ENCODE measurements at places on chromosomes 5 and 9.

DNA sequence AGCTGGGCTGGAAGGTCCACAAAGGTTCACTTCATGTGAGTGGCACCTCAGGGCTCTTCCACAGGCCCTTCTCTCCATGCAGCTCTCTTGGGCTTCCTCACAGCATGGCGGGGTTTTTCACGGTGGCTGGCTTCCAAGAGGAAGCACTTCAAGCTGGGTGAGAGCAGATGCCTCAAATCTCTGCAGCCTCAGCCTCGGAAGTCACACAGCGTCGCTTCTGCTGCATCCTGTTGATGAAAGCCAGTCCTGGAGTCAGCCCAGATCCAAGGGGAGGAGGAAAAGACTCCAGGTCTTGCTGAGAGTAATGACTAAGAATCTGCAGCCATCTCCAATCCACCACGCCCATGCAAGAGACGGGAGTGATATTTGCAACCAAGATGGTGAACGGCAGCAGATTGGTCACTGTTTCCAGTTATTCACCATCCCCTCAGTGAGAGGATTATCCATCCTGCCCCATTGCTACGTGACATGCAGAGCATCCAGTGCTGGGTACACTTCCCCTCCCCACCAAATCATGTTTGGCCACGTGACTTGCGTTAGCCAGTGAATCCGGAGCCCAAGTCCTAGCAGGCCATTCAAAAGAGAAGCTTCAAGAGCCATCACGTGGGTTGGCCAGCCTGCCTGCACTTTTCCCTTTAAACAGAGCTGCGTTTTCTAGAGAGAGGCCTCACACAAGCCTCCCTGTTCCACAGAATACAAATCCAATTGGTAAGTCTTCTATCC, 173.9 kb downstream of the C9orf50 start:
- no peak for DNase-seq

DNA sequence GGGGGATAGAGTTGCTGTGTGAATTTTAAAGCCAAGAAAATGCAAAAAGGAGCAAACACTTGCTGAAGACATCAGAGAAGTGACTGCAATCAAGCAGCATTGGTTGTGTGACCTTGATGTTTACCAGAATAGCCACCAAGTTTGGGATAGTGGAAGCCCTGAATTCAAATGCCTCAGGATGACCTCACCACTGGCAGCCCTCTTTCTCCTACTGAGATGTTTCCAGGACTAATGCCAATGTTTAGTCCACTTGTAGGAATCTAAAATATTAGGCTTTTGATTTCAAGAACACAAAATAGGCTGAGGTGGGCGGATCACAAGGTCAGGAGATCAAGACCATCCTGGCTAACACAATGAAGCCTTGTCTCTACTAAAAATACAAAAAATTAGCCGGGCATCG, 112.2 kb upstream of the NUDT12 start:
- DNase-seq = no peak

- no peak for DNase-seq
Measured at GRCh38 chr5:38867416-38867815, 21.6 kb downstream of the OSMR start.

GRCh38 chr9:81317223-81317622, 372.1 kb downstream of the TLE1 start:
- DNase-seq = no peak

GRCh38 chr9:86966852-86967511, 19.7 kb upstream of the GAS1 start:
- no peak for DNase-seq

DNA sequence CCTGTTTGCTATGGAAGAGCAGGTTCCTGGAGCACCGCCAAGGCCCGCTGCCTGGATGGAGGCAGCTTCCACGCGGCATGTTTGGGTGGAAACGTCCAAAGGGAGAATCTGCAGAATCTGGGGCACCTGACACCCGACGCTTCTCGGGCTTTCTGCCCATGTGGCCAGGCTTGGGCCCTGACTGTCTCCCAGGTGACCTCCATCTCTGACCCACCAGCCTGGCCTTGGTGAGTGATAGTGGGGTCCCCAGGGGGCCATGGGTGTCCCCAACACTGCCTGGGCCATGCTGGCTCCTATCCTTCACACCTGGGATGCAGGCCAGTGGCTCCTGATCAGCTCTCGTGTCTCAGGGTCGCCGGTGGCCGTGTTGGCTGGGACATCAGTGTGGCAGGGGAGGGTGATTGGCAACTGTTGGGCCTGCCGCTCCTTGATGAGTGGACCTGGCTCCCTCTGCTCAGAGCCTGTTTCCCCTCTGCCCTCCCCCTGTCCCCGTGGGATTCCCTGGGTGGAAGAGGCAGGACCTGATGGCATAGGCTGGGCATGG, 34.0 kb downstream of the GLT6D1 start:
- no peak for DNase-seq

GRCh38 chr5:150209099-150209635, 19.3 kb downstream of the SLC6A7 start:
- DNase-seq = no peak

DNA sequence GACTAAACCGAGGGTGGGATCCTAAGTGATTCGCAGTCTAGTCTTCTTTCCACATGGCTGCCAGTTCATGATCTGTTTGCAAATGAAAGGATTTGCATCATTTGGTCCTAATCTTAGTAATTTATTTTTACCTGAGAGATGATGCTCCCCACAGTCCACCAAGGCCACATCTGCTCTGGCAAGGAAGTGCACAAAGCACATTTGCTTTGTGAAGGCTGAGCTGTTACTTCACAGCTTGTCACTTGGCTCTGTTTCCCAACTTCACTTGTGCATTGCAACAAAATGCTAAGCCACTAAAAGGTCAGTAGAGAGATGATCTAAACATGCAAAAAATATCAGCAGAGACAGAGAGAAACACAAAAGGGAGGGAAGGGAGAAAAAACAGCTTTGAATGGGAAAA, 128.5 kb upstream of the VLDLR start:
- DNase-seq = no peak

DNA sequence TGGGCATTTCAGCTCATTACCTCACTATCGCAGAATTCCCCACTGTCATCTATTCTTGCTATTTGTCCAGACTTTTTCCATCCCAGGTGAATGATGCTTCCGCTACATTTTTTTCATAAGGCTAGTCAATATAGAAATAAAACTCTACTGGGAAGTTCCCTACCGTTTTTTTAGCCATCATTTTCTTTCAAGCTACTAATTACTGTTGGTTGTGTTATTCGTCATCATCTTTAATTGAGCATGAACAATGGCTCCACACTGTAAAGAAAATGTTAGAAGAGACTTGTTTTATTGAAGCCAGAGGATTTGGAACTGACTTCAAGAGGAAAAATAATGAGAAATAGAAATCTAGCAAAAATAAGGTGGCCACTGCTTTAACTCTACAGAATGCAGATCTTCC, 265.0 kb downstream of the ZNF608 start:
- DNase-seq = no peak

DNA sequence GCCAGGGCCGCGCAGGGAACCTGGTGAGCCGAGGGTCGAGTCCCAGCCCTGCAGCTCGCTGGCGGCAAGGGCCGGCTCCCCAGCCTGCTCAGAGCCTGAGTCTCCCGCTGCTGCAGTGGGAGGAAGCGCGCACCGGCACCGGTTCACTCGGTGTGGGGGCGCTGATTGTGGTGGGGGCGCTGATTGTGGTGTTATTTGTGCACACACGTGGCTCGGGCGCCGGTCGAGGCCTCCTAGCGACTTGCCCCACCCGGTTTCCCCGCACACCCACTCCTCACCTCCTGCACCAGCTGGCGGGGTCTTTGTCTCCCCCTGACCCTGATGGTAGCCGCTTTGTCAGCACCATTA, 266.7 kb downstream of the NSG2 start:
- no peak for DNase-seq

GRCh38 chr5:178994580-178995340, at the start of gene GRM6:
Gene GRM6 (minus strand): TSS chr5:178995320. CDS start chr5:178994944, 376 bp downstream.
- peak; percentile 2 for DNase-seq

DNA sequence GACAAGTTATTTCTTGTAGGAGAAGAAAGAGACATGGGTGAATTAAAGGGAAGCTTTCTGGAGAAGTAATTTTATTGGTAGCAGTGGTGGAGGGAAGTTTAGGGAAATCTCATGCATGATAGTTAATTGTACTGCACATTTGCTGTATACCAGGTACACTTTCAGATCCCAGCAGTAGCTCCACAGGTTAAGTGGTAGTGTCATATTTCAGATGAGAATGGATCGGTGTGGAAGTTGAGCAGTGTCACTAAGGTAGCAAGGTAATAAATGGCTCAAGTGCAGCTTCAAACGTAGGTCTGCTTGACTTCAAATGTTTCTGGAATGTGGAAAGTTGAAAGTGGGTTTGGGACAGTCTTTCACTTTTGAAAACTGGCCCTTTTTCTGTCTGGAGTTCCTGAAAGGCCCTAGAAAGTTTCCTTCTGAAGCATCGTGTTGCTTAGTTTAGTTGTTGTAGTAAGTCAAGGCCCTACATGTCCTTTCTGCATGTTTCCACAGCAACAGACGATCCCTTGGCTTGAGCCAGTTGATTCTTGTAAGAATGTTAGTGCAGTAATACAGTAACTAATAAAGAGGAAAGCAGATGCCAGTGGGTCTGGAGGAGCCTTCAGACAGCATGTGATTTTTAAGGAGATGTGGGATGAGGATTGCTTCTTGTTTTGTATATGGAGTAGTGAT, 3.7 kb downstream of the CLTA start:
- no peak for DNase-seq

- peak; percentile 40 for DNase-seq
Measured at GRCh38 chr9:110049699-110050450, 158.1 kb downstream of the C9orf152 start.

- DNase-seq = no peak
Measured at GRCh38 chr5:165504674-165505073, 1999.3 kb downstream of the MAT2B start.

DNA sequence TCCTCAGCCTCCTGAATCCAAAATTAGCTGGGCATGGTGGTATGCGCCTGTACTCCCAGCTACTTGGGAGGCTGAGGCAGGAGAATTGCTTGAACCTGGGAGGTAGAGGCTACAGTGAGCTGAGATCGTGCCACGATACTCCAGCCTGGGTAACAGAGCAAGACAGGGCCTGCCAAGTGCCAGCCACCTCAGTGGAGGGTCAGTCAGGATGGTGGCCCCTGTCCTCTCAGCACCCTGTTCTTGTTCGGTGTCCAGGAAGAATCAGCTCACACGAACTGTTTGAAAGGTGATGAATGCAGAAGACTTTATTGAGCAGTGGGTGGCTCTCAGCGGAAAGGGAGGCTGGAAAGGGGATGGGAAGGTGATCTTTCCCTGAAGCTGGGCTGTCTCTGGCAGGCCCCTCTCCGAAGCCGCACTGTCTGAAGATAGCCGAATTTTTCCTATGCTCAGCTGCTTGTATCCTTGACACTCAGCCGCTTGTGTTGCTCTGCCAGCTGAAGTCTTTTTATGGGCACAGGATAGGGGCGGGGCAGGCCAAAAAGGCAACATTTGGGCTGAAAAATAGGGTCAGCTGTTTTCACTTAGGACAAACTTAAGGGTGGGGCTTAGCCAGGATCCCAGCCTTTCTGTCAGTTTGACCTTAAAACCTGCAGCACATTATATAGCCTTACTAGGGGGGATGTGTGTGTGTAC, 50.9 kb downstream of the UBE2R2 start:
- no peak for DNase-seq

DNA sequence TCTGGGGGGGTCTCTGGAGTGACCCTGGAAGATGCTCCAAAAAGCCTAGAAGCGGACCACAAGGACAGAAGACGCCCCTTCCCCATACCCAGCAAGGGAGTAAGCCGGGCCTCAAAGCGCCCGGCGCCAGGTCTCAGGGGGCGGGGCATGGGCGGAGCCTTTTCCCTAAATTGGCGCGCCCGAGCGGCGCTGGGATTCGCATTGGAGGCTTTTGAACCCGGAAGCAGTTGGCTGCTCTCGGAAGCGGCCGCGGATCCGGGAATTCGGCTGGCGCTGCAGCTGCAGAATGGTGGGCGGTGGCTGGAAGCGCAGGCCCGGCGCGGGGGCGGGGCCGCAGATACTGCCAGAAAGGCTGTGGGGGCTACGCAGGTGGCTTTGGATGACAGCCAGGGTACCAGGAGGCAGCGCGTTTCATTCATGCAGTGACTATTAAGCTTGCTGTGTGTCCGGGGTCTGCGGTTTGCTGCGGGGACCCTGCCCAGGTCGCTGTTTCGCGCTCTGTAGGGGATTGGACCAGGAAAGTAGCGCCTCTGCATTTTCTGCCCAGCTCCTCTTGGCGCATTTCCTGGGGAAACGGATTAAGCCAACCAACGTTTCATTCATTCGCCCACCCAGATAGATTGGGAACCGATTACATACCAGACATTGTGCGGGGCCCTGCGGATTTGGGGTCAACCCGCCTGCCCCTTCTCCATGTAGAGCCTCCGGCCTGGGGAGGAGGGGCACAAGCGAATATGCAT, 83.0 kb upstream of the FREM1 start:
- no peak for DNase-seq

- no peak for DNase-seq
Measured at GRCh38 chr5:124921694-124922093, 175.3 kb upstream of the ZNF608 start.

All from HEK293T (cell line).